ENCODE measurements at places on chromosomes 16 and 17. TPM values are rescaled to one million over a fixed set of nuclear protein-coding genes. Genes with fewer than 3 reads are reported as not detected.

GRCh38 chr16:29775742-29776408 is 2.2 kb upstream of the ZG16 start:
- DNase-seq, result peak; percentile 81

- DNase-seq, result no peak
Observed at GRCh38 chr17:2089021-2089422, 34.1 kb downstream of the HIC1 start.

DNA sequence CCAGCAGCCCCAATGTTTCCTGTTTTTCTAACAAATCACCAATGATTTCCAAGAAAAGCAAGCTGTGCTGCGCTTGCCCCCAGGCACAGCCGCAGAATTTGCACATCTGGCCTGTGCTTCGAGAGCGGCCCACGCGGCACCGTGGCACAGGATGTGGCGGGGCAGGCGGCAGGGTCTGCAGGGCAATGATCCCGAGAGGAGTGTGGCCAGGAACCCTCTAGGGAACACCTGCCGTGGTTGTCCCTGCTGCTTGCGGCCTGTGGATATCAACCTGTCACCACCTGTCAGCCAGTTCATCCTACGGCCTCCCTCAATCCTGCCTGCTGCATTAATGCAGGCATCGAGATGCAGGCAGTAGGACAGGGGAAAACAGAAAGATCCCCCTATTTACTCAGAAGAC is 24.0 kb downstream of the PIK3R5 start:
- no peak for DNase-seq

DNA sequence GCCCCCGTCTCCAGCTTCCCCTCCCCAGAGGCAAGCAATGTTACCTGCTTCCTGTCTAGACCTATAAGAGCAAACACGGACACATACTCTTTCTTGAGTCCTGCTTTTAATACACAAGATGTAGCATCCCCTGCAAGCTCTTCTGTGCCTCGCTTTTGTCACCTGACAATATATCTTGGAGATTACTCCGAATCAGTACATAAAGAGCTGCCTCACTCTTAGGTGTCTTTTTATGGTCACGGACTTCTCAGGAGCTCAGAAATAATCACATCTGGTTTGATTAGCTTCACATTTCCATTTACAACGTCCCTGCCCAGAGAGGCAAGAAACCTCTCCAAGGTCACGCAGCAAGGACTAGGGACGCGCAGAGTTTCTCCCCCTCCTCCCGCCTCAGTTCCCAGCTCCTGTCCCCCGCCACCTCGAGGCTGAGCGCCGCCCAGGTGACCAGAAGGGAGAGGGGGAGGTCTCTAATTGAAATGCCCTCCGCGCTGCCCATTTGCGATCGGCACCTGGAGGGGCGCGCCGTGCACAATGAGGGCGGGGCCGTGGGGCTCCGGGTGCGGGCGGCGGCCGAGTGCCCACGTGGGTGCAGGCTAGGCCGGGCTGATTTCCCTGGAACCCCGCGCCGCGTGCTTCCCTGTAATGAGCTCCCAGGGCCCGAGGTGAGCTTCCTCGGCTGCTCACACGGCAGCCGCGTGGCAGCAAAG is 13.8 kb upstream of the SEZ6 start:
- DNase-seq, result no peak

DNA sequence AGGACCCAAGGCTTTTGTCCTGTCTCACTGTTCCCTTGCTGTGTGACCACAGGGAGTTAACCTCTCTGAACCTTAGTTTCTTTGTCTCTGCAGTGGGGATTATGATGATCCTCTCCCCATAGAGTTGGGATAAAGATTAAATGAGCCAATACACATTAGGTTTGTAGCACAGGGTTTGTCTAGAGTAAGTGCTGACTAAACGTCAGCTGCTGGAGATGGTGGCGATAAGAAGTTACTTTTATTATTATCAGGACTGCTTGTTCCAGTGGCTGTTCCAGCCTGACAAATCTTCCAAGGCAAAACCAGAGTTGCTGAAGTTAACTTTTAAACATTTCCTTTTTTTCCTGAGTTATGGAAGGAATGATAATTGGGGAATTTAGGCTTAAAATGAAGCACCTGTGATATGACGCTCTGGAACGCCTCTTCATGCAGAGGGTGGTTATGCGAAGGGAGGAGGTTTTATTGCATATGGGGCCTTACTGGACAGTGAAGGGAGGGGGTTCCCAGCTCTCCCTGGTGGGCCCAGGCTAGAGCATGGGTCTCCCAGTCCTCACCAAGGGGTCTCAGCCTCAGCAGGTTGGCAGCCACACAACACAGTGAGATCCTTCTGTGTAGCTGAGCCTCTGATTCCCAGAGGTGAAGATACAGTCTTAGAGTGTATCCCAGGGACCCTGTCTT is 35.8 kb downstream of the PLCG2 start:
- no peak for DNase-seq

DNA sequence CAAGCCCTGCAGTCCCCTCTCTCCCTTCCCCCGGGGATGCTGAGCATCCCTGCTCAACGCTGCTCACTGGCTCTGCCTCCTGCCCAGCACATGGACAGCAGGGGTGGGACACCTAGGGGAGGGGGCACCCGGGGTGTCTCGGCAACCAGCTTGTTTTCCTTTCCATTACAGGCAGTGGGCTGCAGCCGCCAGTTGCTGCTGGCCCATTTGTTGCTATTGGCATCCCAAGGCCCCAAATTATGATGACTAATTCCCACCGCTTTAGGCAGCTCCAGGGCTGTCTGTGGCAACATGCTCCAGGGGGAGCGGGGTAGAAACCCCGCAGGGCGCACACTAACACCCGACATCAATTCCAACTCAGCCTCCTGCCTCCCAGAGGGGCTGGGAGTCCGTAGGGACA is 4.9 kb downstream of the SDK2 start:
- DNase-seq, result no peak

DNA sequence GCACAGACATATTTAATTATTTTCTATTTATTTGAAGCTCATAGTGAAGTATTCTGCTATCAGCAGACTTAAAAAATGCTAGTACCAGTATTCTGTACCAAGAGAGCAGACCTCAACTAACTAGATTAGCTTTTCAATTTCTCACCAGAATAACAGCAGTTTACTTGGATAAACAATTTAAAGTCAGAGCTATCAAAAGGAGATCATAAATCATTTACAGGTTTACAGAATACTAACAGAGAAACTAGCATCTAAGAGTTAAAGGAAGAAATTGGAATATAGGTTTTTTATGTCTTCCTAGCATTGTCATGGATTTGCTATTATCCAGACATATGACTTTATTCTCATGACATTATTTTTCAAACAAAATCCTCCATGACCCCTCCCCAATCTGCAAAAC is 3.4 kb downstream of the SPOP start:
- DNase-seq, result no peak

- DNase-seq, result no peak
Observed at GRCh38 chr17:81210466-81210865, 12.3 kb downstream of the CEP131 start.

GRCh38 chr16:10620120-10620519 is 39.7 kb upstream of the EMP2 start:
- DNase-seq, result no peak

- no peak for DNase-seq
Observed at GRCh38 chr16:10036956-10037355, 145.3 kb downstream of the GRIN2A start.

GRCh38 chr17:8490256-8491023 is 54.8 kb downstream of the NDEL1 start:
- DNase-seq, result no peak

- DNase-seq, result no peak
Observed at GRCh38 chr16:53358884-53359283, 75.4 kb upstream of the RBL2 start.

- DNase-seq, result no peak
Observed at GRCh38 chr17:74356646-74357465, 4.8 kb downstream of the BTBD17 start.

DNA sequence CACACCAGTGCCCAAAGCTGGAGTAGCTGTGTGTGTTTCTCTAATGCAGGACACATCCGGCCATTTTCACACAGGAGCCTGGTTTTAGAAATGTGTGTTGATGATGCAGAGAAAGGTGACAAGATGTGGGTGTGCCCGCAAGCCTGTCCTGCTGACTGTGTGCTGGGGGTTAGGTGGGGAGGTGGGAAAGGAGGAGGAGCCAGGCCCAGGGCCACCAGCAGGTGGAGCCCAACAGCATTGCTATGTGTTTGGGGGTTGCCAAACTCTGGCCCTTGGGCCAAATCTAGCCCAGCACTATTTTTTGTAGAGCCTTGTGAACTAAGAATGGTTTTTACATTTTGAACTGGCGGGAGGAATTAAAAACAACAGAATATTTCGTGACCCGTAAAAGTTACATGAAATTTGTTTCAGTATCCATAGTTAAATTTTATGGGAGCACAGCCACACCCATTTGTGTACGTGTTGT is 61.7 kb upstream of the LGALS9 start:
- DNase-seq, result no peak

GRCh38 chr16:69417520-69418199 is 6.8 kb upstream of the CYB5B start:
- DNase-seq, result no peak

DNA sequence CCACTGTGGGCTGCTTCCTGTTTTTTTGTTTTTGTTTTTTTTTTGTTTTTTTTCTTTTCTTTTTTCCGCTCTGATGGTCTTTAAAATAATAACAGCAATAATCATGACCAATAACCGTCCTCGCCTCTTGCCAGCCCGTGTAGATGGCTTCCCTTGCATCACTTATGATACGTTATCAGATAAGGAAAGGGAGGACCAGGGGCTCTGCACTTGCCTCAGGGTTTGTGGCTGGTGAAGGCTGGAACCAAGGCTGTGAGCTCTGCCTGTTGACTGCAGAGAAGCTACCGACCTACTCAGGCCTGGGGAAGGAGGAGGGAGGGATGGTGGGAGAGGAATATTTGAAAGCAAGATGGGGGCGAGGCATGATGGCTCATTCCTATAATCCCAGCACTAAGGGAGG is 114.0 kb upstream of the SDK2 start:
- no peak for DNase-seq

DNA sequence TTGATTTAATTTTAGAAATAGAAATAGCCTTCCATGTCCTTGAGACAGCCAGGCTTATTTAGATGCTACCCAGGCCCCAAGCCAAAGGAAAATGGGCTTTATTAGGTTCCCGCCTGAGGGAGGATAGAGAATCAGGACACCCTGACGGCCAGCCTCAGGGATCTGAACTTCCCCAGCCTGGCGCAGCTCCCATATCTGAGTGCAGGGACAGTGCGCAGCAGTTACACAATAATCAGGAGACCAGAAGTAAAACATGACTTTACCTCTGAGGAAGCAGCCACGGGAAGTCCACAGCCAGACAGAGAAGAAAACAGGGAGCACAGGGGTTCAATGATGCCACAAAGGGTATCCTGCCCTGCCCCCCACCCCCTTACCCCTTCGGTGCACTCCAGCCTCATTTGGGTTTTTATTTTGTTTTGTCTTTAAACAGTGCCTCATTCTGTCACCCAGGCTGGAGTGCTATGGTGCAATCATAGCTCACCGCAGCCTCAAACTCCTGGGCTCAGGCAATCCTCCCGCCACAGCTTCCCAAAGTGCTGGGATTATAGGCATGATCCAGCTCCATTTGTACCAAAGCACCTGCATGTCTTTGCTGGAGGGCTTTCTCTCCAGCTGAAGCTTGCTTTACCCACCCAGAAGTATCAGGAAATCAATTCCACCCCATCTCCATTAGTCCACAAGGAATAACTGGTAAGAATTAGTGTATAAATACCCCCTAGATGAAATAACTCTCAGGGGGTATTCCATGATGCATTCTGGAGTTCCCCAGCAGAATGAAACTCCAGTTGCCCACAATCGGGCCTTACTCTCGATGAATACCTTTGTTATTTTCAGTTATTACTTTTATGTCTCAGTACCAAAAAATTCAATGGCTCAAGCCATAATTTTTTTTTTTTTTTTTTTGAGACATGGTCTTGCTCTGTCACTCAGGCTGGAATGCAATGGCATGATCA is 21.9 kb downstream of the ORC6 start:
- DNase-seq, result no peak

GRCh38 chr17:48530208-48530886 is 464 bp downstream of the HOXB1 start:
- DNase-seq, result no peak

- DNase-seq, result no peak
Observed at GRCh38 chr17:4846635-4847390, 13.7 kb downstream of the MINK1 start.

GRCh38 chr16:85845266-85845665 is 45.8 kb downstream of the COX4I1 start:
- no peak for DNase-seq

GRCh38 chr17:56440419-56440818 is 153.1 kb upstream of the NOG start:
- peak; percentile 27 for DNase-seq

DNA sequence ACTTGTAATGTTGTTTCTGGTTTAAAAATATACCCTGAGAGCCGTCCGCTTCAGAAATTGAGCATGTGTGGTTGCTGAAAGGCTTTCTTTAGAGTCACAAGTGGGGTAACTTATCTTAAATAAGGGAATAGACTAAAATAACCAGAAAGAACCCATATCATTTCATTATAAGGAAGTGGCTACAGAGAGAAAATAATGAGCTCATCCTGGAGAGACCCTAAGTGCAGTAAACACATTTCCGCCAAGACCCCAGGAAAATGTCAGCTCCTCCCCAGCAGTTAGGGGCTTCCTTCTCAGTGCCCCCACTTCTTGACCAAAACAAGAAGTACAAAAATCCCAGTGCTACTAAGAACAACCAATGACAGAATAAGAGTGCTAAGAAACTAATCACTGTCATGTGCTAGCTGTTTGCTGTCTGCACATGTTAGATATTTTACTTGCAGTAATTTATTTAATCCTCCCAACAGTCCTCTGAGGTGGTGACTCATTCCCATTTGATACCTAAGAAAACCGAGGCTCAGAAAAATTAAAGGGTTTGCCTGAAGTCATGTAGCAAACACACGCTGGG is 83.5 kb downstream of the CDYL2 start:
- peak; percentile 74 for DNase-seq

GRCh38 chr17:67995570-67996263 is 552 bp downstream of the C17orf58 start:
- DNase-seq, result no peak

The SRCIN1 gene
- 0.25 TPM for total RNA-seq

The HYDIN gene
- total RNA-seq, result 0.27 TPM

The DHODH gene
- 9.2 TPM for total RNA-seq

The CASKIN2 gene
- total RNA-seq, result 12.0 TPM

The ENO3 gene
- 2.0 TPM for total RNA-seq

The GSG1L gene
- total RNA-seq, result not detected

The ALKBH5 gene
- 79.7 TPM for total RNA-seq

The CD300H gene
- total RNA-seq, result not detected

The KSR1 gene
- 1.3 TPM for total RNA-seq

The CA5A gene
- not detected for total RNA-seq
